Activated CD4-positive, alpha-beta memory T cell treated with anti-CD3 and anti-CD28 coated beads for 36 hours (primary cell): ENCODE measurements at places on chromosomes 3 and 15. TPM values are rescaled to one million over a fixed set of nuclear protein-coding genes. Genes with fewer than 3 reads are reported as not detected.

PRSS50 gene
- not detected for total RNA-seq

GRCh38 chr3:99087277-99087676 is 185.8 kb upstream of the DCBLD2 start:
- H3K4me1 ChIP-seq, result no peaks in the 10 kb centered on the region
- H3K27me3 ChIP-seq, result no peaks in the 10 kb centered on the region
- no peak for DNase-seq
- H3K36me3 ChIP-seq, result no peaks in the 10 kb centered on the region

COPS2 gene
- 80.0 TPM for total RNA-seq

ANKUB1 gene
- not detected for total RNA-seq

DNA sequence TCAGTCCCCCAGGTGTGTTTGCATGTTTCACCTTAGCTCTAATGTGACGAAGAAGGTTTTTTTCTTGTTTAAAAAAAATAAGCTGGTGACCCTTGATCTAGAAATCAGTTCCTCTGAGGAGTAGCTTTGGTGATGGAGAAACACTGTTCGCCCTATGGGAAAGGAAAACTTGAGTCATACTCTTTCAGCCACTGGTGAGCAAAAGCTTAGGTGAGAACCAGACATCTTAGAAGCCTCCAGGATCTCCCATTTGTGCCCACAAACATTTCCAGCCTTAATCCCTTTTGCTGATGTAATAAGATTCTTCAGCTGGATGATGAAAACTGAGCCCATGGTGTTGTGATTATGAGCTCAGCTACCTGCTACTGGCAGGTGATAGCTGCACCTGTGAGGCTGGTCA is 37.8 kb downstream of the SLC27A2 start:
- no peak overlapping the region for H3K27ac ChIP-seq
- DNase-seq, result no peak
- peaks cover 11% of the 10 kb centered on the region for H3K4me1 ChIP-seq
- H3K27me3 ChIP-seq, result no peaks in the 10 kb centered on the region
- peaks cover 8% of the 10 kb centered on the region for H3K36me3 ChIP-seq
- H3K4me3 ChIP-seq, result no peak overlapping the region

GRCh38 chr15:67946701-67947100 is 106.9 kb upstream of the RNU6-1 start:
- no peak overlapping the region for H3K27ac ChIP-seq
- peaks cover 5% of the 10 kb centered on the region for H3K27me3 ChIP-seq
- no peak for DNase-seq
- no peaks in the 10 kb centered on the region for H3K36me3 ChIP-seq
- H3K4me3 ChIP-seq, result no peak overlapping the region
